ENCODE measurements at places on chromosomes 11 and 22. TPM values are rescaled to one million over a fixed set of nuclear protein-coding genes. Genes with fewer than 3 reads are reported as not detected.

PKP3 gene
- total RNA-seq = not detected

COMT gene
- 99.4 TPM for total RNA-seq

P2RY2 gene
- not detected for total RNA-seq

TESMIN gene
- total RNA-seq = 2.1 TPM

APOL1 gene
- 36.7 TPM for total RNA-seq

PRR5 gene
- total RNA-seq = 19.7 TPM

XKR3 gene
- not detected for total RNA-seq

SMTNL1 gene
- total RNA-seq = not detected

TMPRSS6 gene
- total RNA-seq = 2.3 TPM

DEUP1 gene
- not detected for total RNA-seq

FGF3 gene
- total RNA-seq = not detected

GP1BB gene
- not detected for total RNA-seq

UBQLN3 gene
- total RNA-seq = not detected

PVALB gene
- total RNA-seq = not detected

HDHD5 gene
- 42.1 TPM for total RNA-seq

ZP1 gene
- total RNA-seq = not detected

ACTN3 gene
- total RNA-seq = not detected

CD3G gene
- total RNA-seq = 145 TPM

PLEKHA7 gene
- 10.3 TPM for total RNA-seq

SLC22A6 gene
- total RNA-seq = not detected

CSF2RB gene
- total RNA-seq = 11.7 TPM

RASL10A gene
- 0.65 TPM for total RNA-seq

OR2AT4 gene
- not detected for total RNA-seq

ALX4 gene
- total RNA-seq = not detected

GRM5 gene
- total RNA-seq = not detected

PEX16 gene
- 44.6 TPM for total RNA-seq

NUCB2 gene
- total RNA-seq = 51.1 TPM

CARNS1 gene
- total RNA-seq = 0.62 TPM

TAGLN gene
- total RNA-seq = 4.6 TPM

SYNGR1 gene
- total RNA-seq = not detected

MPZL2 gene
- 15.9 TPM for total RNA-seq

C11orf91 gene
- not detected for total RNA-seq

INS gene
- not detected for total RNA-seq

HSCB gene
- 16.6 TPM for total RNA-seq

OR52H1 gene
- total RNA-seq = not detected

OR6T1 gene
- total RNA-seq = not detected

CREB3L1 gene
- 0.15 TPM for total RNA-seq

GSC2 gene
- 0.26 TPM for total RNA-seq

MCAM gene
- 6.0 TPM for total RNA-seq

EHF gene
- not detected for total RNA-seq

KDM2A gene
- 114 TPM for total RNA-seq

SCUBE1 gene
- not detected for total RNA-seq

SLC5A1 gene
- not detected for total RNA-seq

Data from activated T-helper 1 cell treated with anti-CD3 and anti-CD28 coated beads, Interleukin-12 subunit alpha, Interleukin-12 subunit beta, Interleukin-2, Interleukin-4 antibody, amounts not matched to agents 30 ng/mL and 10 ng/mL and 1 ng/mL, durations not matched to agents 14 hours and 24 hours and 36 hours (primary cell).